ENCODE measurements at places on chromosomes 3 and 15.

DNA sequence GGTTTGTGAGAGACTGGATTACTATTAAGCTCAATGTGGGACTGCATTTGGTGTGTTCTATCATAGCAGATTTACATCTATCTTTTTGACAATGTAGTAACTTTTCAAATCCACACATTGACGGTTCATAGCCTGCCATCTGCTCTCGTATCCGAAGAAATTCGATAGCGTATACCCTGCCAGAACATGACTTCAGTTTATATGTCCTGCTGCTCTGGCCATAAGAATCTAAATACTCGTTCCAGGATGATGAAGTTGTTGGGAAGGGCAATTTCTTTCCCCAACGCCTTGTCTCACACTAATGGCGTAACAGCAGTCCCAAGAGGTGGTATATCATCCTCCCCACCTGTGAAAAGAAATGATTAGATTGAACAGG, 180.0 kb downstream of the LSAMP start:
- DNase-seq = no peak

- DNase-seq = no peak
Observed at GRCh38 chr3:126446791-126447190, 28.9 kb downstream of the ZXDC start.

GRCh38 chr3:140763532-140763931, 85.7 kb downstream of the TRIM42 start:
- DNase-seq = no peak

- no peak for DNase-seq
Observed at GRCh38 chr15:38961931-38962330, 397.3 kb upstream of the RASGRP1 start.

- peak; percentile 27 for DNase-seq
Observed at GRCh38 chr15:77773903-77774302, 141.2 kb upstream of the LINGO1 start.

DNA sequence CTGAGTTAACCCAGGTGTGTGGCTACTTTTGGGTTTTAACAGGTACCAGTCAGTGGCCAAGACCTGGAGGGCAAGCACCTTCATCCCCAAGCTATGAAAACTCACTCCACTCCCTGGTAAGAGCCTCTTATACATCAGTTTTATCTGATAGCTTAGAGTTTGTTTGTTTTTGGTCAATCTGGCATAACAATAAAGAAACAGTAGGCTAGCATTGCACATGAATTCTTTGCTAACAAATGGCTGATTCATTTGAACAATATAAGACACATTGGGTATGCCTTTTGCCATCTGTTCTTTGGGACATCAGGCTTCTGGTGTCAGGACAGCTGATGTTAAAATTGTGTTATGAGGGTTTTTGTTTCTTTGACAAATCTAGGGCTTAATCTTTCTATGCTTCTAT, 125.0 kb upstream of the CGNL1 start:
- DNase-seq = no peak

DNA sequence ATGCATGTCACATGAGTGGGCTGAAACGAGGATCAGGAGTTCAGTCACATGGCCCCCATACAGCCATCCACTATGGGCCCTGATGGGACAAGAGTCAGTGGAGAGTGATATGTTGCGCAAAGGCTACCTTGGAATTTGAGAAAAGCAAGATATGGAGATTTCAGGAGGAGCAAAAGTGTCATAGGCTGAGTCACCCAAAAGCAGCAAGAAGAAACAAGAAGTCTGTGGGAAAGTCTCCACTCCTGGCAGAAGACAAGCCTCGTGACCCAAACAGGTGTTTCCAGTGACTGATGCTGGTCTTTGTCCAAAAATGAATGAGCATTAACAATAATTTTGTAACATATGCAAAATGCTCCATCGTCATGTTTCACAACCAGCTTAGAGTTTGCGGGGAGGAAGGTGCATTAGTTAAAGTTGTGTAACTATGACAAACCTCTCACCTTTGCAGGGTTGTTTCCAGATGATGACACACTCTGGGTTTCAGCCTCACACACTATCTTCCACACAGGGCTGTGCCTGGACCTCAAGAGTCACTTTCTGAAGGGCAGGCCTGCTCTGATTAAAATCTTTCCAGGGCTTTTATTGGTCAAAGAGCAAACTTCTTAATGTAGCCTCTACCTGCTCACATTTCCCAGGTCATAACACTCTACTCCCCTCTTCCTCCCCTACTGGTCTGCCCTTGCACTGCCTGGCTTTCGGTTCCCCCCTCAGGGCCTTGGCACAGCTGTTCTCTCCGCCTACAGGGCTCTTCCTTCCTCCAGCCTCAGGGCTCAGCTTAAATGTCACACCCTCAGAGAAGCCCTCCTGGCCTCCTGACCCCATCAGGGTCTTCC, 3.9 kb upstream of the DNASE1L3 start:
- DNase-seq = peak; percentile 3

DNA sequence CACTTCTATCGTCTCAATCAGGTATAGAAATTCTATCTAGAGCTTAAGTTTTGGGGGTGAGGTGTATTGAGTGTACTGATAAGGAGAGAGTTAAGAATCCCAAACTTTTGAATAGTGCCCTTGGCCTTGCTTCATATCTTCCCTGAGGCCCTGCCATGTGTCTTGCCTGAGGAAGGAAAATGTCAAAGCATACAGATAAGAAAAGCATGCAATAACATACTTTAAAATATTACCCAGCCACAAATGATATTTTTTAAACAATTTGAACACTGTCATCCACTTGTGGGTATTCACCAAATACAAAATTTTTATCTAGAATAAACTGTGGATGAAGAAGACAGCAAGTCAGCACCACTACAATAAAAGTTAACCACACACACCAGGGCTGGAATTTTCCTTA, 631.0 kb upstream of the ALCAM start:
- DNase-seq = no peak

- peak; percentile 48 for DNase-seq
Observed at GRCh38 chr3:150410311-150411105, 2.4 kb downstream of the TSC22D2 start.

- no peak for DNase-seq
Observed at GRCh38 chr3:177817751-177818150, 620.5 kb upstream of the TBL1XR1 start.

DNA sequence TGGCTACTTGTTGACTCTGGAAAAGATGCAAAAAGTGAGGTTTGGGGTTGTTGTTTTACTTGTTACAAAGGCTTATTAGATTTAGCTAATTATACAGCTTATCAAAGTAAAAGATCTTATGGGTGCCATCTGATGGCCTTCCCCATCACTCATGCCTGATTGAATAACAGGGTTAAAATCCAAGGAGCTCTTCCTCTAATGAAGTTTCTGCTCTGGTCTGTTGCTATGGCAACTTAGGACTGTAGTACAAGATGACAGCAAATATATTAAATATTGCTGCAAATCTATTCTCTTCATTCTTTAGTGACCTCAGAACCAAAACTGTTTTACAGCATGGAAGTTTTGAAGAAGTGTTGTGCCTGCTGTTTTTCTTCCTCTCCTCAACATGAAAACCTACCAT, 45.6 kb upstream of the SRGAP3 start:
- DNase-seq = no peak

GRCh38 chr15:34456658-34457057, 19.1 kb upstream of the GOLGA8A start:
- DNase-seq = no peak

DNA sequence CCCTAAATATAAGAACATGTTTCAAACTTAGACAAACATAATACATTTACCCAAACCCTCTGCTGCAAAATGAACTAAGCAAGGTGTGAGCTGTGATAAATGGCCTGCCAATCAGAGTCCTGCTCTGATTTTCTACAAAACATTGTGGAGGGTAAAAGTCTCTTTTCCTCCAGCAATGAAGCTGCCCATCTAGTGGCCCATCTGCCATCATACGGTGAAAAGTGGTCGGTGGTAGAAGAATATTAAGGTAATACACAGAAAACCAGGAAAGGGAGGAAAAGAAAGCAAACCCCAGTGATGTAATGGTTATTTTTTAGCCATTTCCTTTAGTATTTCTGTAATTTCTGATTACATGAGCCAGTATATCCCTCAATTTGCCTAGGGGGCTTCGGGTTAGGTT, 838.1 kb downstream of the TBL1XR1 start:
- peak; percentile 62 for DNase-seq

DNA sequence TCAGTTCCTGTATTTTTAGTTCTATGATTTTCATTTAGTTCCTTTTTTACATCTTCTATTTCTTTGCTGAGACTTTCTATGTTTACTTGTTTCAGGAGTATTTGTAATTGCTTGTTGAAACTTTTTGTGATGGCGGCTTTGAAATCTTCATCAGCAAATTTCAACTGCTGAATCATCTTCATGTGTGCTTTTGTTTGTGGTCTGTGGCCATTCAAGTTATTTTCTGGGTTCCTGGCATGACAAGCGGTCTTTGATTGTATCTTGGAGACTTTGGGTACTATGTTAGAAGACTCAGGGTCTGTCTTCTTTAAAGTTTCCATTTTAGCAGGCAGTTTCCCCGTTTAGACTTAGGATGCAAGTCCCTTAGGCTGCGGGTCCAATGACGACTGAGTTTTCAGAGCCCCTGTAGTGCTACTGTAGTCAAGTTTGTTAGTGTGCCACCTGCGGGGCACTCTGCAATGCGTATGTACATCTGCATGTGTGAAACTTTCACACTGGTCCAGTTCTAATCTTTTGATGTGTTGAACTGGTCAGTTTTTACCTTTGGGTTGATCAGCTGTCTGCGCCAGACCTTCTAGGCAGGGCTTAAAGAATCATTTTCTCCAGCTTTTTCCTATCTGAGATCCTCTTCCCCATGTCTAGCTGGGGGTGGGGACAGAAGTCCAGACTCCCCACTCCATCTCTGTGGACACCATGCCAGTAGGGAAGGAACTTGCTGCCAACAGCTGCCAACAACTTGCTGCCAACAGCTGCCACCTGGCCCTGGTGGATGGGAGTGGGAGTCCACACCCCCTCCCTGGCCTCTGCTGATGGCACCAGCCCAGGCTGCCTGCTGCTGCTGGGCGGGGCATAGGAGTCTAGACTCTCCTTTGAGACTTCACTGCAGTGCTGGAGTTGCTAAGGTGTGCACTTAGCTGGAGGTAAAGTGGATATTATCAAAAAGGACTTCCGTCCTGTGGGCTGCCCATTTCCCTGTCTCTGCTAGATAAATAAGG, 190.9 kb downstream of the TJP1 start:
- DNase-seq = no peak

- DNase-seq = no peak
Observed at GRCh38 chr15:86275361-86275760, 195.7 kb downstream of the AGBL1 start.

GRCh38 chr3:69012100-69012799, 1.2 kb downstream of the EOGT start:
- DNase-seq = no peak

GRCh38 chr3:194990454-194991337, 280.3 kb downstream of the XXYLT1 start:
- no peak for DNase-seq

DNA sequence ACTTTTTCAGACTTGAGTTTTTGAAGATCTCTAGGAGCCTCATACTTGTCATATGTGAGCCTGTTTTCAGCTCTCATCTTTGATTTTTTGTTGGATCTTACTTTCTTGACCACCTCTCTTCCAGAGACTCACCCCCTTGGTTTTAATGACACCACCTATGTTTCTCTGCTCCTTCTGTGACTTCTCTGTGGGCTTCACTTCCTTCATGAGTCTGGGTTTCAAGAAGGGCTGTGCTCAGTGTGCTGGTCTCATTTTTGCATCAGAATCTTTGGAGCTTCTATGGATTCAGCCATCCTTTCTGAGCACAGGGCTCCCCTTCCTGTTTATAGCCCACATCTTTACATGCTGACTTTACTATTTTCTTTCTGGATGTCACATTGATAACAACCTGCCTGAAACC, 17.7 kb downstream of the PPM1L start:
- no peak for DNase-seq

DNA sequence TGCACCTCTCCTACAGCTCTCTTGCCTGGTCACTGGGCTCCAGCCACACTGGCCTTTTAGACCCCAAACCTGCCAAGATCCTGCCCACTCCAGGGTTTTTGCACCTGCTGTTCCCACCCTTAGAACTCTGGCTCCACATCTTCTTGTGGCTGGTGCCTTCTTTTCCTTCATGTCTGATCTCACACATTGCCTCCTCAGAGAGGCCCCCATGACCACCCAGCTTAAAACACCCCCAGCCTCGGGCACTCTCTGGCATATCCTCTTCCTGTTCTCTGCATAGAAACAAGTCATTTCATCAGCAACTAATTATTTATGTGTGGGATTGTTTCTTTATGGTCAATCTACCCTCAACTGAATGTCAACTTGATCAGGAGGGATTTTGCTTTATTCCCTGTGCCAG, 14.0 kb upstream of the AMOTL2 start:
- no peak for DNase-seq

DNA sequence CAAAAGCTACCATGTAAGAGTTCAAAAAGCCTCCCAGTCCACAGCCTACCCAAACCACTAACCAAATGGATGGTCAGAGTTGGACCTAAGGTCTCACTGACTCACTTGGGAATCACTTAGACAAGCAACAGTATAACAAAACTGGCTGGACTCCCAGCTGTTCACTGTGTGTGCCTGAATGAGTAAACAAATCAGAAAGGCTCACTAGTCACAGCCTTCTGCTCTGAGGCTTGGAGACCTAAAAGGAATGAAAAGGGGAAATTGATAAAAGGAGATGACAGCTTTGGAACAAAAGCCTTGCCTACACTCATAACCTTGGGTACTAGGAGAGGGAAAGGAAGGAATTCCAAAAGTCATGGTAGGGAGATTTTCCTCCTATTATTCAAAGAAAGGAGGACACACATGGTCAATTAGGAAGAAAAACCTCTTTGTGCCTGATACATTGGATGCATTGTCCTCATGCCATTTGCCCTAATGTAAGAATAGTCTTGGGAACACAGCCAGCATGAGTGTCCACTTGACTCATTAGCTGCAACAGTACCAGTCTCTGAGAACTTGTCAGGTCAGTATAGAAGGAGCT, 92.3 kb downstream of the FRMD5 start:
- peak; percentile 23 for DNase-seq

- DNase-seq = peak; percentile 45
Observed at GRCh38 chr3:157618075-157618760, 115.0 kb upstream of the VEPH1 start.

- no peak for DNase-seq
Observed at GRCh38 chr15:62068810-62069167, 2.0 kb downstream of the C2CD4A start.

GRCh38 chr3:132037581-132037980, 2.8 kb upstream of the CPNE4 start:
- no peak for DNase-seq

DNA sequence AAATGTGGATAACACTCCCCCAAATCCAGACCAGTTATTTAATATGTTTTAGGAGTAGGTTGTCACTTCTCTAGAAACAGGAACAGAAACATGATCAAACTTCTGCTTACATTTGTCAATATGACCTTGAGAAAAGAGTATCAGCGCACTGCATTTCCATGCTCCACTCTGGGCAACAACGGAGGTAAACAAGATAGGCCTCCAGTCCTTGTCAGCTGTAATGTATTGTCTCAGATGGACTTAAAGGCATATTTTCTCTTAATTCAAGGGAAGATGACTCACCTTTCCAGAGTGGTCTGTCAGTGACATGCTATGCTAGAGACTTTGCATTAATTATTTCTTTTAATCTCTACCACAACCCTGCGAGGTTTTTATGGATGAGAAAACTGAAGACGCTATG, 51.6 kb upstream of the TCF12 start:
- no peak for DNase-seq

All from T47D (cell line).